Muscle of back (tissue), 13 donors: ENCODE measurements at places on chromosomes 1 and 21. TPM values are rescaled to one million over a fixed set of nuclear protein-coding genes. Genes with fewer than 3 reads are reported as not detected.

DNA sequence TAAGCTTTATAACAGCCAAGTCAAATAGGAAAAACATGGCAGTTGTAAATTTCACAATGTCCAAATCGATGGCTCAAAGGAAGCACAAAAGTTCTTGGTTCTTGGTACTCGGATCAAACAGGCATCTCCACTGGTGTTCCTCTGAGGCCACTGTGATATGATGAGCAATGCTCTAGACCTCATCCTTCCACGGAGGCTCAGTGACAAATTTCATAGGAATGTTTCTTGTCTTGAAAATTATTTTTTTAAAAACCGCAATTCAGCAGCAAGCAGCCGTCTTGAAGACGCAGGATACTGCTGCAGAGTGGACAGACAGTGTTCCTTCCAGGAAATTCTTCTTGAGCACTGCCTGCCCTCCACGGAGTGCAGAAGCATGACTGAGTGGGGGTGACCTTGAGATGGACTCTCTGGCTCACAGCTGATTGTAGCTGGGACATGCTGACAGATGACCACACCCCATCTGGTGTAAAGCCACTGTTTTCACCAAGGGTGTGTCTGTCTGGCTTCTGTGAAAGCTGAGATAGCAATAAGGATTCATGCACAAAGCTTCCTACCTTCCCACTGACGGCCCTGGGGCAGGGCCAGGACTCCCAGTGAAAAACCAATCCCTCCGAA is 61.9 kb downstream of the TIAM1 start:
- DNase-seq, result no peak

DNA sequence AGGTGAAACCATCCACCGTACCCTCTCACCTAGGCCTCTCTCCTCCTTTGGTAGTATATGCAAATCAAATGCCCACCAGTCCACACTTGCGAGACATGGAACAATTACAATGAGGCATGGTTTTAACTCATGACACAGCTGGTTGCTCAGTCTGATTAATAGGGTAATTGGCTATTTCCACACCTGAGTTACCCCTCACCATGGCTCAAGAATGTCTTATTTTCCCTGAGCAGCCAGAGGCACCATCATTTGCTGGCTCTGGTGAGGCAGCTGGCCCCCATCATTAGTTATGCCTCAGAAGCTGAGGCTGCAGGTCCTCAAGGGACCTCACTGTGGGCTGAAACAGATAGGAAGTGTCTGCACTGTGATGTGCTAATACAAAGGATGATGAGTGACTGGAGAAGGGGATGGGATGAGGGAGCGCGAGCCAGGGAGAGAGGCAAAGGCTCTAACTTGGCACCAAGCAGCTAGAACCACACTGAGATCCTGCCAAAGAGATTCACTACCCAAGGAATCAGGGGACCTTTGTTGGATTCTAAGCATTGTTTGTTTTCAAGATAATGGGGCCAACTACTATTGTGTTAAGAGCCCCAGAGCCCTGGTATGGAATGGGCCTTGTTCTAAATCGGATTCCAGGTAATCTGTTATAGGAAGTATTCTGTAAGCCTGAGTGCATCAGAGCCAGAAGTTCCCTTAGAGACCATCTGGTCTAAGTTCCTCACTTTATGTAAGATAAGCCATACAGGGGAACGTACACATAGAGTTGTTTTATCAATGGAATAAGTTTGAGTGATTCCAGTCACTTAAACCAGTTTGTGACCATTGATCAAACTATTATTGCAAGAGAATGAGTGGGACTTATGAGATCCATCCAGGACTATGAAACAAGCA is 80.0 kb upstream of the CNTN2 start:
- no peak for DNase-seq

DNA sequence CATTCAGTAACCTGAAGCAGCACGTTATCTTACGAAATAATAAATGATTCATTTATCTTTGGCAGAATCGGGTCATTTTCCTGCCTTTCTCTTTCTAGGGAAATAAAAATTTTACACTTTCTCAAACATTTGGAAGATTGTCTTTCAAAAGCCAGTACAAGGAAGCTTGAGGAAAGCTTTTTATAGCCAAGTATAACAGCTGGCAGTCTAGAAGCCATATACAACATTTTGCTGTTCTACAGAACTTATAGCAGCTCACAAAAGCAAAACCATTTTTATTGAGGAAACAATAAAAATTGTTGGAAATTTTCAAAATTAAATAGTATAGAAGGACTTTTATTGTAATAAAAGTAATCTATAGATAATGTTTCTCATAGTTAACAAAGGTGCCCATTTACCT is 448.6 kb downstream of the SMYD3 start:
- DNase-seq, result no peak

GRCh38 chr1:213686983-213687382 is 300.8 kb upstream of the PROX1 start:
- no peak for DNase-seq

GRCh38 chr1:45177452-45177851 is 29.0 kb downstream of the ZSWIM5 start:
- DNase-seq, result no peak

- DNase-seq, result no peak
Measured at GRCh38 chr1:40769815-40770214, 13.8 kb upstream of the KCNQ4 start.

GRCh38 chr1:222843469-222844410 is 28.9 kb downstream of the DISP1 start:
- no peak for DNase-seq

- DNase-seq, result no peak
Measured at GRCh38 chr21:28509031-28509430, 483.6 kb downstream of the LTN1 start.

GRCh38 chr1:56877973-56878372 is 23.4 kb downstream of the C8A start:
- no peak for DNase-seq

DNA sequence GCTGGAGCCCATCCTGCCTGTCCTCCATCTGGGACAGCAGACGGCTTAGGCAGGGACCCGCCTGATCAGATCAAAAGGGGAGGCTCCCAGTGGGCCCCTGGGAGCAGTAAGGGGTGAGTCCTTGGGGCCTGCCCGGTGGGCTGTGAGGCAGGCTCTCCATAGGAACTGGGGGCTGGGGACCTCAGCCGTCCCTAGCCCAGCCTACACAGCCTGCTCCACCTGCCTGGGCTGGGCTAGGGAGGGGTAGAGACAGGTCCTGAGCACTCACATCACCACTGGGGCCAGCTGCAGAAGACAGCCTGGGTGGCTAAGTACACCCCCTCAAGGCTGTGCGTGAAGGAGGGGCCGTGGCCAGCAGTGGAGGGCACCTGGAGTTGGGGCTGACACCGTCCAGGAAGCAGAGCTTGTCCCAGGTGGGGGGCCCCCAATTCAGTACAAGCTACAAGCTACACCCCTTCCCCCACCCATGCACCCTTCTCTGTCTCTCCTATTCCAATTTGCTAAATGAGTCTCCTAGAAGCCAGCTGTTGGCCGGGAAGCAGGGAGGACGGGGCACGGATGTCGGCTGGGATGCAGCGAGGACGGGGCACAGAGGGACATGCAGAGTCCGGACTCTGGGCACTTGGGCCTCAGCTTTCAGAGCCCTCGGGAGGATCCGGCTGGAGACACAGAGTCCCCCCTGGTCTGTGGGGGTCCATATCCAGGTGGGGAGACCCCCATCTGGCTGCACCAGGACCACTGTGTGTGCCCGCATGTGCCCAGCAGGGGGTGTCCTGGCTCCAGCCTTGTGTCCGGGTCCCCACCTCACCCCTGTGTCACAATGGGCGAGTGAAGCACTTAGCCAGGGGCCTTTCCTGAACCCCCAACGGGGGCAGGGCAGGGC is 1.7 kb downstream of the ISG15 start:
- no peak for DNase-seq

GRCh38 chr1:56434025-56434424 is 145.3 kb downstream of the PLPP3 start:
- DNase-seq, result no peak

GRCh38 chr1:43844114-43844513 is 89.5 kb upstream of the ARTN start:
- DNase-seq, result no peak

GRCh38 chr1:209659909-209660308 is 7.7 kb upstream of the LAMB3 start:
- peak; percentile 23 for DNase-seq

GRCh38 chr1:9481048-9481447 is 58.2 kb upstream of the SLC25A33 start:
- no peak for DNase-seq

The EVI5 gene
- polyA plus RNA-seq, result 13.3 TPM

The LRRC53 gene
- polyA plus RNA-seq, result not detected

The AADACL3 gene
- polyA plus RNA-seq, result not detected

The S100A5 gene
- not detected for polyA plus RNA-seq

The CLDN17 gene
- not detected for polyA plus RNA-seq

The LIN28A gene
- 0.03 TPM for polyA plus RNA-seq

The STK40 gene
- 18.0 TPM for polyA plus RNA-seq

The ELAVL4 gene
- 0.15 TPM for polyA plus RNA-seq

The CFAP45 gene
- 0.25 TPM for polyA plus RNA-seq

The EPS8L3 gene
- not detected for polyA plus RNA-seq

The CRNN gene
- not detected for polyA plus RNA-seq

The FCRL2 gene
- 0.14 TPM for polyA plus RNA-seq

The NHLH1 gene
- 0.27 TPM for polyA plus RNA-seq

The MPZ gene
- polyA plus RNA-seq, result 11.5 TPM
